Amniotic epithelial cell (primary cell): ENCODE measurements at places on chromosomes 16 and 17.

GRCh38 chr16:75632857-75633256, 9.8 kb upstream of the ADAT1 start:
- DNase-seq: no peak

- DNase-seq: no peak
Measured at GRCh38 chr16:87316450-87316922, 706 bp downstream of the C16orf95 start.

GRCh38 chr16:25151996-25152395, 40.5 kb downstream of the LCMT1 start:
- peak; percentile 56 for DNase-seq

- DNase-seq: peak; percentile 75
Measured at GRCh38 chr16:66580605-66581209, 1.4 kb downstream of the CMTM2 start.

GRCh38 chr16:81095653-81095952, 592 bp downstream of the GCSH start:
- no peak for DNase-seq

- DNase-seq: peak; percentile 55
Measured at GRCh38 chr17:52027620-52028295, 130.8 kb downstream of the CA10 start.

DNA sequence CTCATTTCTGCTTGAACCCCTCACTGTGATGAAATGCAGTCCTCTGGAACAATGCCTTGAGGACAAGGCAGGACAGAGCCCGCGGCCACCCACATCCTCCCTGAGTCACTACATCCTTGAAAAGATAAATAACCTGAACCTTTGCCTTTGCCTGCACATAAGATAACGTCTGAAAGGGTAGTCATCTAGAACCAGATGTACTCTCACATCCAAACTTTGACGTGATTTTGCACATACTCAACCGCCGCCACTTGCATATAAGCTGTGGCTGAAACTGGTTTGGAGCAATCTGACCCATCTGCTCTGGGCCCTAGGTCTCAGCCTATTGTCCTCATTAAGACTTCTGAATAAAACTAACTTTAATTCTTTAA, 252.1 kb downstream of the PHKB start:
- DNase-seq: peak; percentile 82

GRCh38 chr16:57072616-57073275, 19.6 kb upstream of the CPNE2 start:
- no peak for DNase-seq

DNA sequence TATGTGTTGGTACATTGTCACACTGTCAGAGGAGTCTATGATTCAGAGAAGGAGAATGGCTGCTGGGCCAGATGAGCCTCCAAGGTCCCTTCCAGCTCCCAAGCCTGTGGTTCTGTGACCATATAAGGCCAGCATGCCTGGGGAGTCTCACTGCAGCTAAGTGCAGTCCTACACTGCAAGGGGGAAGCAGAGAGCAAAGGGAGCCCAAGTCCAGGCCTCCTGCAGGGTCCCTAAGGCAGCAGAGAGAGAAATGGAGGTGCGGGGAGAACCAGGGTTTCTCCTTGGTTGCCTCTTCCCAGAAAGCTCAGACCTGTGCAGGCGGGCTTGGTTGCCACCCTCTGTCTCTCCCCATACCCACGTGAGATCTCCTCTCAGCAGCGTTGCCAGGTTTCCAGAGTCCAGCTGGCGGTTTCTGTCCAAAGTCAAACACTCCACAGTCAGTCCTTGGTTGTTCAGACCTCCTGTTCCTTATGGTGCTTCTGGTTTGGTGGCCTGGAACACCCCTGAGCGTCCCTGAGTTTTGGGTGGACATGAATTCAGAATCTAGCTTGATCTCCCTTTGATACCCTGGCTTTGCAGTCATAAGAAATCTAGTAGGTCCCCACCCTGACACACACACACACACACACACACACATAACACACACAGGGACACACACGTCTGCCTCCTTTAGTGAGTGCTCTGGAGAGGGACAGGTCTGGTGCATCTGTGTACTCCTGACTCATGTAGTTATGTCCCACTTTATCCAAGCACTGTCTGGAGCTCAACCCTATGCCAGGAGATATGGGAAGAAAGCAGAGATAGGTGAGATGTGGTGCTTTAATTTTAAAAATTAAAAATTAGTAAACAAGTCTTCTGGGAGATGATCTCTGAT, 78.8 kb downstream of the GNAO1 start:
- DNase-seq: peak; percentile 16

DNA sequence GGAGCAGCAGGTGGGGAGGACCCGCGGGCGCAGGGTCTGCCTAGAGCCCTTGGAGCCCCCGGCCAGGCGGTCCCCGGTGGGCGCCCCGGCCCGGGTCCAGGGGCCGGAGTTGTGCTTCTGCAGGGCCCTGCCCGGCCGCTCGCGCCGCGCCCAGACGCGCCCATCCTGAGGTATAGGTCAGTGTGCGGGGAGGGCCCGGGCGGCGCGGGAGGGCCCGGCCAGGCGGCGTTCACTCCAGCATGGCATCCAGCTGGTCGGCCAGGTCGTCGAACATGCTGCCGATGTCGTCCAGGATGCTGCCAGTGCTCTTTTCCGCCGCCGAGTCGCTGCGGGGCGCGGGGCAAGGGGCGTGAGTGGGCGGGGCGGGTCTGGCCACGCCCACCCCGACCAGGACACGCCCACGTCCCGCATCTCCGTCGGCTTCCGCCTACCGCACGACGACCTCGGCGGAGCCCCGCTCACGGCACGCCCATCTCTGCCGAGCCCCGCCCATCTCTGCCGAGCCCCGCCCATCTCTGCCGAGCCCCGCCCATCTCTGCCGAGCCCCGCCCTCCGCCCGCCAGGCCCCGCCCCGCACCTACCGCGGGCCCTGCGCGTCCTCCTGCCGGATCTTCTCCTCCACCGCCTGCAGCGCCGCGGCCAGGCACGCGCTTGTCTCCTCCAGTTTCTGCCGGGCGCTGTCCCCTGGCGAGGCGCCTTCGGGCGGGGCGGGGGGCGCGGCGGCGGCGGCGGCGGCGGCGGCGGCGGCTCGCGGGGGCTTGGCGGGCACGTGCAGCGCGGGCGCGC, 17.9 kb downstream of the CASKIN1 start:
- peak; percentile 13 for DNase-seq

DNA sequence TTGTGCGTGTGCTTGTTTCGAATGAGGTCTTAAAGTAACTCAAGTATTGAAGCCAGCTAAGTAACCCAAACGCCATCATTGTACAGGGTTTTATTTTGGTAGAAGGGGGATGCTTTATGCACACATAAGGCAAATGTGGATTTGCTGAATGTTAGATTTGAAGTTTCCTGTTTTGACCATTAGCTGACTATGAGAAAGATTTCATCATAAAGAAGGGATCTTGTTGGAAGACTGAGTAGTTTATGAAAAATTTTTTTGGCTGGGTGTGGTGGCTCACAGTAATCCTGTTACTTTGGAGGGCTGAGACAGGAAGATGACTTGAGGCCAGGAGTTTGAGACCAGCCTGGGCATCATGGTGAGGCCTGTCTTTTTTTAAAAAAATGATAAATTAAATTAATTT, 10.0 kb upstream of the ZFP3 start:
- DNase-seq: no peak

- DNase-seq: no peak
Measured at GRCh38 chr16:81720973-81721906, 57.9 kb upstream of the PLCG2 start.

DNA sequence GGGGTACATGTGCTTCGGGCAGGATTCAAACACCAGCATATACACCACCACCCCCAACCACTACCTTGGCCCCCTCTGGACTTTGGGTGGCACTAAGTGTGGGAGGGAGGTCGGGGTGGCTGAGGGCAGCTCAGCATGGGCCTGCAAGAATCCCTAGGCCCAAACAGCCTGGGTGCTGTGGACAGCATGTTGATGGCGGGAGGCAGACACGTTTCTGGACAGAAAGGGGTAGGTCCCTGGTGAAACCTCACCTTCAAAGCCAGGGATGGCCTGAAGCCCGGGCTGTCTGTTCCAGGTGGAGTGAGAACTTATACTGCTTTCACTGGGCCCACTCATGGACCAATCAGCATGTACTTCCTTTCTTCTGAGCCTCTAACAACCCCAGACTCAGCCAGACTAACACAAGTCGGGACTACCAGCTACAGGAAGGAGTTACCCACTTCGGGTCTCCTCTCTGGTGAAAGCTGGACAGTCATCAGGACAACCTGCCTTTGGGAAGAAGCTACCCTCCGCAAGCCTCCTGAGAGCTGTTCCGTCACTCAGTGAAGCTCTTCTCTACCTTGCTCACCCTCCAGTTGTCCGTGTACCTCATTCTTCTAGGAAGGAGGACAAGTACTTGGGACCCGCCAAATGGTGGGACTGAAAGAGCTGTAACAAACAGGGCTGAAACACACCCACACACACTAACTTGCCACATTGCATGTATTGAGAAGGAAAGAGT, 203.0 kb downstream of the CPPED1 start:
- DNase-seq: no peak

GRCh38 chr17:83010206-83011200, 68.9 kb upstream of the METRNL start:
- DNase-seq: peak; percentile 26
